ENCODE measurements at places on chromosomes 6 and 20.

DNA sequence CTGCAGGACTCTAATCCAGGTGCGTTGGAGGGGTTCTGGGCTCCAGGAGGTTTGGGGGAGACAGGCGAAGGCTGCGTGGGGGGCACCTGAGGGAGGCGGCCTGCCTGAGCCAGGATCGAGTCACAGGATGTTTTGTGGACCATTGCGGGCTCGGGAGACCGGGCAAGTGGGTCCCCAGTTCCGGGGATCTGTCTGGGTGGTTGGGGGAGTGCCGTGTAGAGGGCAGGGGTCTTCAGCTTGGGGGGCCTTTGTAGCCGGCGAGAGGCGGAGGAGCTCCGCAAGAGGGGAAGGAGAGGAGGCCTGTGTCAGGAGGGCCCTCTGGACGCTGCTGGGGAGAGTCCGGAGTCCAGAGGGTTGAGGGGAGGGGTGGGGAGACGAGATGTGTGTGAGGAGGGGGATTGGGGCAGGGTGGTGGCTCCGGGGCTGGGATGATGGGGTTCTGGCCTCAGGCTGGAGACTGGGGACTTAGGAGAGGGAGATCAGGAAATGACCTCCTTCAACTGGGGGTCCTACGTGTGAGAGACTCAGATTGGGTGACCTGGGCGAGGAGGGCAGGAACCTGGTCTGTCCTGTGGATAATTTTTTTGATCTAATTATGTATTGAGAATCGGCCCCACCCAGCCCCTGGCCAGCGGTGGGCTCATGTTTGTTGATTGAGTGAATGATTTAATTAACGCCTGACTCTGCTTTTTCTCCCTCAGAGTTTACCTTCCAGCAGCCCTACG, 505 bp downstream of the SNAI1 start:
- no peak for DNase-seq

GRCh38 chr6:130547723-130548122, 181.9 kb downstream of the TMEM200A start:
- no peak for DNase-seq

- no peak for DNase-seq
These were observed 22.9 kb downstream of the HTR1B start for GRCh38 chr6:77440206-77440976.

DNA sequence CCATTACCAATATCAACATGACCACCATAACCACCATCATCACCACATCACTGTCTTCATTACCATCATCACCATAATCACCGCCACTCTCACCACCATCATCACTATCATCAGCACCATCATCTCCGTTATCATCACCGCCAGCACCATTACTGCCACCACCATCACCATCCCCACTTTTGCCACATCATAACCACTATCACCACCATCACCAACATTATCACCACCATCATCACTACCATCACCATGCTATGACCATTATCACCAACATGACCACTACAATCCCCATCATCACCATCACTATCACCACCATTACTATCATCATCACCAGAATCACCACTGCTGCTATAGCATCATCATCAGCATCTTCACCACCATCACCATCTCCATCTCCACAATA, 25.7 kb downstream of the CST2 start:
- DNase-seq = no peak

- DNase-seq = no peak
These were observed 654.0 kb downstream of the COL12A1 start for GRCh38 chr6:74551896-74552295.

- no peak for DNase-seq
These were observed 37.2 kb downstream of the TMEM14A start for GRCh38 chr6:52707963-52708680.

DNA sequence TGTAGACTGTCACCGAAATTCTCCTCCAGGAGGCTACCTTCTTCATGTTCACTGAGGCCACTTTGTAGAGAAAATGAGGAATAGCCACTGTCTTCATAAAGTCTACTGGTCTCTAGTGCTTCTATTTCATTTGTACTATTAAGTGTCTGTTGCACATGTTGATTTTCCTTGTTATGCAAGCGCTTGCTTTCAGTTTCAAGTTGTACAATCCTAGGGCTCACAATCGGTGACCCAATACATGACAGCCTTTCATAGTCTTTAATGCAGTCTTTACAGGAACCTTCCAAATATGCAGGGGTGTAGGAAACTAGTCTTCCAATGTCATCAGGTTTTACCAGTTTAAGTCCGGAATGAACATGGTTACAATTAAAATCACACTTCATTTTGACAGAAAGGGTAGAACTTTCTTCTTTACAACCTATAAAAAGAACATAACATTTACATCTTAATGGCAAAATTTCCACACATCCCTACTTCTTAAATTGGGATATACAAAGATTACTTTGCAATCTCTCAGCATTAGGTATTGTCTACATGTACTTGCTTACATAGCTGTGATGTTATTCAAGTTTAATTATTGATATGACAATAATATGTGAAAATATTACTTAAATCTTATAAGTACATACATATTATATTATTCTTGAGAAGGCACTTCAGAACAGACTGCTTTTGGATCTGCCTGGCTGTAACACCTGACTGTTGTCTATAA, 7.5 kb downstream of the FBXO5 start:
- DNase-seq = no peak

DNA sequence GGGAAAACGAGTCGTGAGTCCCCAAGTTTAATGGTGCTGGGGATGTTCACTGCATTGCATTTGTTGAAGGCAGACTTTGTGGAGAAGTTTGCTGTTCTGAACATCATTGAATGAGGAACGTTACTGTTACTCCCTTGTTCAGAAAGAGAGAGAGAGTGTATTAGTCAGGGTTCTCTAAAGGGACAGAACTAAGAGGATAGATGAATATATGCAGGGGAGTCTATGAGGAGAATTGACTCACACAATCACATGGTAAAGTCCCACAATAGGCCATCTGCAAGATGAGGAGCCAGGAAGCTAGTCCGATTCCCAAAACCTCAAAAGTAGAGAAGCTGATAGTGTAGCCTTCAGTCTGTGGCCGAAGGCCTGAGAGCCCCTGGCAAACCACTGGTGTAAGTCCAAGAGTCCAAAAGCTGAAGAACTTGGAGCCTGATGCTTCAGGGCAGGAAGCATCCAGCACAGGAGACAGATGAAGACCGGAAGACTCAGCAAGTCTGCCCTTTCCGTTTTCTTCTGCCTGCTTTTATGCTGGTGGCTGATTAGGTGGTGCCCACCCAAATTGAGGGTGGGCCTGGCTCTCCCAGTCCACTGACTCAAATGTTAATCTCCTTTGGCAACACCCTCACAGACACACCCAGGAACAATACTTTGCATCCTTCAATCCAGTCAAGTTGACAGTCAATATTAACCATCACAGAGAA, 223.5 kb upstream of the PCSK2 start:
- no peak for DNase-seq

GRCh38 chr6:147527197-147527596, 18.7 kb downstream of the SAMD5 start:
- no peak for DNase-seq
